ENCODE measurements at places on chromosomes 7 and 10.

- DNase-seq, result no peak
Observed at GRCh38 chr7:90290244-90291113, 30.6 kb downstream of the FAM237B start.

DNA sequence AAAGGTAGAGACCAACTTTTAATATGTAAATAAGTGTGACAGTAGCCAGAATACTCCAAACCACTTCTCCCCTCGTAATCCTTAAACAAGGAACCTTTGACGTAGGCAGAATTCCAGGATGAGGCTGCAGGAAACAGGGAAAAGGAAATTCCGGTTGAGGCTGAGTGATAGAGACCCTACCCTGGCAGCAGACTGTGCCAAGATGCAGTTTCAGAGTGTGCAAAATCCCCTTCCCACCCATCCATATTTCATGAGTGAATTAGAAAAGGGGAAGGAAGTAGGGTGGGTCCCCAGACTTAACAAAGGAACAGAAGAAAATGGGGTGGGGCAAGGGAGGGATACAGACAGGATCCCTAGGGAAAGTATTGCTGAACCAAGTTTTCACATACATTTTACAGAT lies 143.0 kb downstream of the RAPGEF5 start:
- no peak for DNase-seq

GRCh38 chr10:128070721-128071416 lies 55.4 kb downstream of the MKI67 start:
- no peak for DNase-seq

GRCh38 chr10:101672536-101672935 lies 22.4 kb downstream of the FBXW4 start:
- no peak for DNase-seq

DNA sequence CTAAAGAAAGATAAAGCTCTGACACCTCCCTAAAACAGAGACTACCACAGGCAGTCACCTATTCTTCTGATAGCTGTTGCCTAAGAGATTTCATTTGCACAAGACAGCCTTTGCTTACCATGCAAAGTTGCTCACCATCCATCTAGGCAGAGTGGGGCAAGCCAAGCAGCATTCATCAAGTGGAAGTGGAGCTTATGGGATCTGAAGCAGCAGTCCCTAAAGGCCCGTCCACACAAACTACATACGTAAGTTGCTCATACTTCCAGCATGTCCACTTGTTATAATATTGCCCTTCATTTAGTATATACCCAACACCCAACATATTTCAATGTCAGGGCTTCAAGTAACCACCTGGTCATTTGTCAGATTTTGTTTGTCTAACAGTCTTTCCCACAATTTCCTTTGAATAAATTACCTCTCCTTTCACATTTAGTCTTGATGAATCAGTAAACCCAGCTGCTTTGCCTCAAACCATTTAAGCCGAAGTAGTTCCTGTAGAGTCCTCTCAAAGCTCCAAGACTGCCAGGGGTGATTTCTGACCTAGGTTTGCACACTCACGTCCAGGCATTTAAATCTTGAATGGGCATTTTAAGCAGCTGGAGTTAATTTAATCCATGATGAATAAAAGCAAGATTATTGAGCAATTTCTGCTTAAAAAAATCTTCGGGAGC lies 67.9 kb downstream of the ATAD1 start:
- no peak for DNase-seq

GRCh38 chr10:14801723-14802122 lies 27.0 kb upstream of the FAM107B start:
- DNase-seq, result no peak

GRCh38 chr7:34451923-34452322 lies 206.1 kb upstream of the NPSR1 start:
- DNase-seq, result no peak

DNA sequence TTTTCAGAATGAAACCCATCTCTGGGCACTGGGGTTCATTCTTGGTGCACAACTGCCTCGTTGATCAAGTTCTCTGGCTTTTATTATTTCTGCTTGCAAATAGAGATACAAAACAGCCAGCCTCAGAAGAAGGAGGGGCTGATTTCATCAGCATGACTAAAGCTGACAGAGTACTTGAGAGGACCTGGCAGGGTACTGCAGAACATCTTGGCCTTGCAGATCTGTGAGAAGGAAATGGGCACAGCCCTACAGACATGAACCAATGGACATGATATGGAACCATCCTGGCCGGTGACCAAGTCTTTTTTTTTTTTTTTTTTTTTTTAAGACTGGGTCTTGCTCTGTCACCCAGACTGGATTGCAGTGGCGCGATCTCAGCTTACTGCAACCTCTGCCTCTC lies 240.6 kb downstream of the VTI1A start:
- DNase-seq, result no peak

- no peak for DNase-seq
Observed at GRCh38 chr10:23139677-23140076, 44.3 kb downstream of the MSRB2 start.

GRCh38 chr7:5822742-5823503 lies 41.5 kb upstream of the RNF216 start:
- peak; percentile 84 for DNase-seq

DNA sequence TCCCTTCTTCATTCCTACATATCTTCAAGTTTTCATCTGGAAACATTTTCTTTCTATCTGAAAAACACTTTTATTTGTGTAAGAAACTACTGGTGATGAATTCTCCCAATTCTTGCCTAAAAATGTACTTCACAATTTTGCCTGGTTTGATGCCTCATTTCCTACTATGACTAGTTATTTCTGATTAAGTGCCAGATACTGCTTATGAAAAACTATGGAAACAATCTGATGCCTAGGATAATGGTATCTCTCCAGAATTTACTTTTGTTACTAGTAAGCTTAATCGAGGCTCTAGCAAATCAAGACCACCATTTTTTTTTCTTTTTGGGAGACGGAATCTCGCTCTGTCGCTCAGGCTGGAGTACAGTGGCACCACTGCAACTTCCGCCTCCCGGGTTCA lies 31.3 kb downstream of the CACUL1 start:
- no peak for DNase-seq

- DNase-seq, result no peak
Observed at GRCh38 chr10:48981310-48981907, 41.8 kb upstream of the LRRC18 start.

DNA sequence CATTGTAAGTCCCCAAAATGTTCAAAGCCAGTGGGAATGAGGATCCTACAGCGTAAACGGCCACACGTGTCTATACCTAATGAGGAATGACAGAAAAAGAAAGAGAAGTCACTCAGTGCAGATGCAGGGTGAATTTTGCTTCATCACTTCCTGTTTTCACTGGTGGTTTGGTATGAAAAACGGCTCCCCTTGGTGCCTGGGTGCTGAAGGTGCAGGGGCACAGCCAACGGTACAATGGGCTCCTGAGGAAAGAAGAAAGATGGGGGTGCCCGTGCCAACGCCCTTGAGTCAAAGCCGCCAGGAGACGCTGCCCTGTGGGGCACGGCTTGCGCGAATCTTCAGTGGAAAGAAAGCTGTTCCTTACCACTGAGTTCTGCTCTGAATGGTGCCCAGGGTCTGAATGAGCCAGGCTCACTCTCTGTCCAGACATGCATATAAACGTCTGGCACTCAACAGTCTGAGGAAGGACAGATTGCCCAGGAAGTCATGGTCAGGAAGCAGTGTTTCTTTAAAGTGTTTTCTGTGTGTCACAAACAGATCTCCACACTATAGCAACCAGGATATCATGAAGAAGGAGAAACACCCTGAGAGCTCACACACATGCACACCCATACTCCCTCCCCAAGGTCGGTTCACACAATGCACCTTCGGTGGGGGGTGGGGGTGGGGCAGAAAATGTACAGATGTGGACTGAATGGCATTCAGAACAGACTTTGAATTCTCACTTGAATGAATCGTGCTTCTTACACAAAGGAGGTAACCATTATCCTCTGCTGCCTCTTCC lies 105.8 kb downstream of the ELMO1 start:
- DNase-seq, result no peak

- no peak for DNase-seq
Observed at GRCh38 chr7:72106405-72106804, 305.7 kb downstream of the CALN1 start.

- no peak for DNase-seq
Observed at GRCh38 chr7:54811041-54811845, 52.2 kb upstream of the SEC61G start.

GRCh38 chr10:34313353-34313752 lies 501.7 kb downstream of the PARD3 start:
- no peak for DNase-seq

DNA sequence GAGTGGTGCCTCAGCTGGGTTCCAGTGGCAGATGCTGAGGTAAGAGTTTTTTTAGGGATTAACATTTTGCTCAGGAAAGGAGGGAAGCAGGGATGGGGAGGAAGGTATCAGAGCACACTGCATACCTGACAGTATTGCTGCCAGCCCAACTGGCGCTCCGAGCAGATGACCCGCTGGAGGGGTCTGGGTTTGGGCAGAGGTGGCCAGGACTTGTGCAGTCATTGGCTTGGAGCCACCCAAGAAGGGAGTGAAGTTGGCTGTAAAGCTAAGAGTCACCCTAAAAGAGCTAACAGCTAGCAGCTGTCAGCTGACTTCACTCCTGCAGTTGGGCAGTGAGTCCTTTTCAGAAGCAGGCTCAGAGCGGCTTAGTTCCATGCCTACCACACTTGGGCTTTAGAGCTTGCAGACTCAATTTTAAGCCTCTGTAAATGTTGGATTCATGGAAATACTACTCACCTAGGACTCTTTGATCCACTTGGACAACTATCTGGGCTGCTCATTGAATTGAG lies 5.8 kb upstream of the ARHGAP22 start:
- no peak for DNase-seq

GRCh38 chr10:44733501-44734488 lies 177.3 kb upstream of the TMEM72 start:
- DNase-seq, result no peak

- DNase-seq, result no peak
Observed at GRCh38 chr10:95518455-95519452, 42.4 kb downstream of the SORBS1 start.

DNA sequence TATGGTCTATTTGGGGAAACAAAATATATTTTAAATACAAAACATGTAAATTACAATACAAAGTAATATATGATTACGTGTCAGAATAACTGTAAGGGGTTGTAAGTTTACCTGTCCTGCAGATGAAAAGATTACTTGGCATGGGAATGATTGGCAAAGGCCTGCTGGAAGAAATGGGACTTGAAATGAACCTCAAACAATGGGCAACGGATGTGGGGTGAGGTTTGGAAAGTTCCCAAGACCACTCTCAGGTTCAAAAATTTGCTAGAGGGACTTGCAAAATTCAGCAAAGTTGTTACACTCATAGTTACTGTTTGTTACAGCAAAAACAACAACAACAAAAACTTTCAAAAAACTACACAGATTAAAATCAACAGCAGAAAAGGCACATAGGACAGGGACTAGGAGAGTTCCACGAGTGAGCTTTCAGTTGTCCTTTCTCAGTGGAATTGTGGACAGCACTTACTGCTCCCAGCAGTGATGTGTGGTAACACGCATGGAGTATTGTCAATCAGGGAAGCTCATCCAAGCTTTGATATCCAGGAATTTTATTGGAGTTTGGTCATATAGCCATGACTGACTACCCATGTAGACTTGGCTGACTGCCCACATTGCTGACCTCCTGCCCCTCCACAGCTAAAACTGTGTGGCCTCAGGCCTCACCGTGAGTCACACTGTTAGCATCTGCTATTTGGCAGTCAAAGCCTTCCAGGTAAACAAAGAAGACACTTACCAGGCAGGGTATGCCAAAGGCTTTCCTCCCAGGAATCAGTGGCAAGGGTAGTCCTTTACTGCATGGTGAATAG lies 43.8 kb downstream of the EXOC6 start:
- no peak for DNase-seq

GRCh38 chr7:101743241-101743994 lies 74.0 kb upstream of the CUX1 start:
- peak; percentile 13 for DNase-seq

- DNase-seq, result no peak
Observed at GRCh38 chr7:135328053-135328452, 94.4 kb downstream of the STRA8 start.

DNA sequence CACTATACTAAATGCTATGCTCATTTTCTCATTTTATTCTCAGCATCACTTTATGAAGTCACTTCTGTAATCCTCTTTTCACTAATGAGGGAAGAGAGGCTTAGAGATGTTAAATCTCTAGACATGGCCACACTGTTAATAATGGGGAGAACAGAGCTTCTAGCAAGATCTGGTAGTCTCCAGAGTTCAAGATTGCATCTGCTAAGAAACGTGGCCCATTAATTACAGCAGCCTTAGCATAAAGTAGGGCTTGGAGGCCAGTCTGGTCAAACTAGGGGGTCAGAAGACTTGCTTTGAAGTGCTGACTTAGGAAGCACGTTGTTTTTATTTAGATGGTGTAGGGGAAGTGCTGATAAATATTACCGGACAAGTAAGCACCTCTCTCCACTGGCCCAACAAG lies 29.3 kb downstream of the ARL4A start:
- no peak for DNase-seq

DNA sequence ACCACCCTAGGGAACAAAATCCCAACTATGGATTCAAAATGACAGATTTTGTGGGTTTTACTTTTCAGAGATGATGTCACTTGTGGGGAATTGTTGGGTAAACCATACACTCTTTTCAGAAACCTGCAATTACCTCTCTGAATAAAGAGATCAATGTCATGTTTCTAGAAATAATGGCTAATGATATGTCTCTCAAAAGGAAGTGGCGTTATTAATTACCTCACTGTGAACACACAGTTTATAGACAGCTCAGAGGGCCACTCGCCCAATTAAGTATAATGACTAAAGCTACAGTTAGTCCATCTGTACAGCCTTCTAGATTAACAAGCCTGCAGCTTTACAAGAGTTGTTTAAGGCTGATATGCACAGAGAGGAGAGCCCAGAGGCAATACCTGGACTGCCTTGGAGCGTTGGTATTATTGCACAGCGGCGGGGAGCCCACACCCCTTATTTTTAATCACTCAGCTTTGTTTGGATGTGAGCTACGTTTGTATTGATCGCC lies 79.5 kb downstream of the RAB11FIP2 start:
- DNase-seq, result no peak

DNA sequence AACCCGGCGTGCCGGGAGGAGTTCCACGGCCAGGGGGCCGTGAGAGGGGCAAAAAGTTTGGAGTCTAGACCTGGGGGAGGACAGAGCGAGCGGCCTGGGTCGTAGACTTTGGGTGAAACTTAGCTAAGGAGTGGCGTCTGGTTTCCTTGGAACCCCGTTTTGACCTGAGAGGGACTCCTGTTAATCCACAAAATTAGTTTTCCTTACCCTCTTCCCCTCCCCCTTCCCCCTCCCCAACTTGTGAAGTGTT lies 574 bp downstream of the MARCHF5 start:
- DNase-seq, result no peak

GRCh38 chr7:111756687-111757178 lies 194.4 kb upstream of the IMMP2L start:
- DNase-seq, result no peak

Measured in stimulated activated CD8-positive, alpha-beta memory T cell treated with anti-CD3 and anti-CD28 coated beads, Interleukin-15, amount 100 ng/mL, for 24 hours (primary cell).